ENCODE measurements at places on chromosomes 2 and 18. TPM values are rescaled to one million over a fixed set of nuclear protein-coding genes. Genes with fewer than 3 reads are reported as not detected.

- no peak for DNase-seq
Observed at GRCh38 chr2:222522082-222522481, 97.7 kb downstream of the SGPP2 start.

DNA sequence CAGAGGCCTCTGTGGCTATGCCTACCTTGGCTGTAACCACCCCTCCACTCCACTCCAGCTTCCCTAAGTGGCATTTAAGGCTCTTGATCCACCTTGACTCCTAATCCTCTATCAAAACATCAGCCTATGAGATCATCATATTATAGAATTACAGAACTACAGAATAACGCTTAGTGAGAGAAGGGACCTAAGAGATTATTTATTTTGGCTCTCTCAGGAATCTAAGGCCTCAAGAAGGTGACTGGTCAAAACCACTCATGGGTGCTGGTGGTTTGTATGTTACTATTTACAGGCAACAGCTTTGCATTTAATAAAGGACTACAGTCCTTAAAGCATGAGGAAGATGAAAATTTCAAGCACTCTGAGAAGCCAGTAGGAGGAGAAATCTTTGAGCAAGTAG lies 118.8 kb downstream of the FSHR start:
- no peak for DNase-seq

Gene GCG
- not detected for total RNA-seq

Gene ACMSD
- not detected for total RNA-seq

Gene RAB6D
- total RNA-seq, result 0.11 TPM

Data from neural progenitor cell (in vitro differentiated cells).